Activated CD4-positive, alpha-beta T cell treated with anti-CD3 and anti-CD28 coated beads for 36 hours (primary cell): ENCODE measurements at places on chromosomes 4 and X. TPM values are rescaled to one million over a fixed set of nuclear protein-coding genes. Genes with fewer than 3 reads are reported as not detected.

GRCh38 chrX:25968920-25969319 lies 169.2 kb upstream of the MAGEB18 start:
- DNase-seq: peak; percentile 20

GRCh38 chr4:187840814-187841213 lies 154.8 kb upstream of the ZFP42 start:
- DNase-seq: no peak

- no peak for DNase-seq
Observed at GRCh38 chr4:60780874-60781273, 419.3 kb upstream of the ADGRL3 start.

DNA sequence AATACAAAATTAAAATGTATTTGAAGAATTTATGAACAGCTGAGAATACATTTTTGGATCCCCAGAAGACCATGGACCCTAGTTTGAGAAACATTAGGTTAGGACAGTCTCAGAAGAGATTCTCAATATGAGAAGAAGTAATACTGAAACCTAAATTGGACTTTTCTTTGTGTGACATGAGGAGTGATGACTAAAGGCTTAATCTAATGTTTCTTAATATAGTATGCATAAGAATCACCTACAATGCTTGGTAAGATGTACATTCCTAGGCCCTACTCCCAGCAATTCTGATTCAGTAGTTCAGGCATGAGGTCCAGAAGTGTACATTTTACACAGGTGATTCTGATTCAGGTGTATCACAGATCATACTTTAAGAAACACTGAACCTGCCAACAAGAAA lies 31.6 kb upstream of the HUWE1 start:
- no peak for DNase-seq

GRCh38 chr4:32163125-32163524 lies 1443.0 kb downstream of the PCDH7 start:
- DNase-seq: no peak

DNA sequence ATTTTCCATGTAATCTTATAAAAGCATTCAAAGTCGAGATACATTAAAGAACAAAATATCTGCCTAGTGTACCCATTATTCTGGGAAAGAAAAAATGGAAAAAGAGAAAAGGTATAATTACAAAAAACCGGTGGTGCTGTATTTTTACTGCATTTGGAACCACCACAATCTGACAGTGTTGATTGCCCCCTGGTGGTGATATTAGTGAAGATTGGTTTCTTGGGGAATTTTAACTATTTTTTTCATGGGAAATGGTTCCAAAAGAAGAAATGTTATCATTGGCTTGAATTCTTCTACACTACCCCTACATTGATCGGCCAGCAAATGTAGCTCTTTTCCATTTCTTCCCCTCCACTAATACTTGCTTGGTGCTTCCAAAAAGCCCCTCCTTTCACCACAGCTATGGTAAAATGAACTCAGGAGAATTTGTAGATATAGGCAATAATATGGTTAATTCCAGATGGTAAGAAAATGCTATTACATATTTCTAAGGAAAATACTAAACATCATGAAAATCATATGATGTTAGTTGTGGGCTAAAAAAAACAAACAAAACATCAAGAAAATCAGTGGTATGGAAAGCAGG lies 50.0 kb downstream of the COX18 start:
- DNase-seq: peak; percentile 28

The DNAAF6 gene
- total RNA-seq: not detected

- no peak for DNase-seq
Observed at GRCh38 chr4:10079256-10079655, 37.3 kb downstream of the WDR1 start.

The GRID2 gene
- total RNA-seq: not detected

GRCh38 chrX:135605906-135606305 lies 85.4 kb downstream of the INTS6L start:
- DNase-seq: no peak
